ENCODE measurements at places on chromosomes 11 and 22.

DNA sequence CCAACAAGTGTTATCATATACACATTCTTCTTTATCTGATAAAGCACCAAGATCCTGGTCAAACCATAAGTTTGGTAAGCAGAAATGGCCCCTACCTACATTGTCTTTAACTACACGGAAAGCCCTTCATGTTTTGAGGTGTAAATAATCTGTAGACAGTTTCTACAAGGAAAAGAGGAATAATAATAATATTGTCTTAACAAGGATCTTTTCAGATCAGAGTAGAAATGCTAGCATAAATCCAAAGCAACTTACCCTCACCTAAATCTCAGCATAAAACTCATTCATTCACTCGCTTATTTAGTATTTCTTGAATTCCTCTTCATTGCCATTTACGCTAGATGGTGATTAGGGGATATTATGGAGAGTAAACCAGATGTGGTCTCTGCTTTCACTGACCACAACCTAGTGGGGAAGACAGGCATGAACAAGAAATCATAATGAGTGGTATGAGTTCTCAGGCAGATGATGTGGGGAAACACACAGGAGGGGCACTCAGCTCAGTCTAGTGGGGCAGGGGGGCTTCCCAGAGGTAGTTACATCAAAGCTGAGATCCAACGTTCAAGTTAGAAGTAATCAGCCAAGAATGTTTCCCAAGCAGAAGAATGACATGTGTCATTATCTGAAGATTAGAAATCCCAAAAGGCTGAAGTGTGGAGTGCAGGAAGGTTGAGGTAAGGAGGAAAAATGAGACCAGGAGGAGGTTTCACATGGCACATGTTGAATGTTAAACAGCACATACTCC is 65.4 kb upstream of the ZC3H12C start:
- DNase-seq = no peak

DNA sequence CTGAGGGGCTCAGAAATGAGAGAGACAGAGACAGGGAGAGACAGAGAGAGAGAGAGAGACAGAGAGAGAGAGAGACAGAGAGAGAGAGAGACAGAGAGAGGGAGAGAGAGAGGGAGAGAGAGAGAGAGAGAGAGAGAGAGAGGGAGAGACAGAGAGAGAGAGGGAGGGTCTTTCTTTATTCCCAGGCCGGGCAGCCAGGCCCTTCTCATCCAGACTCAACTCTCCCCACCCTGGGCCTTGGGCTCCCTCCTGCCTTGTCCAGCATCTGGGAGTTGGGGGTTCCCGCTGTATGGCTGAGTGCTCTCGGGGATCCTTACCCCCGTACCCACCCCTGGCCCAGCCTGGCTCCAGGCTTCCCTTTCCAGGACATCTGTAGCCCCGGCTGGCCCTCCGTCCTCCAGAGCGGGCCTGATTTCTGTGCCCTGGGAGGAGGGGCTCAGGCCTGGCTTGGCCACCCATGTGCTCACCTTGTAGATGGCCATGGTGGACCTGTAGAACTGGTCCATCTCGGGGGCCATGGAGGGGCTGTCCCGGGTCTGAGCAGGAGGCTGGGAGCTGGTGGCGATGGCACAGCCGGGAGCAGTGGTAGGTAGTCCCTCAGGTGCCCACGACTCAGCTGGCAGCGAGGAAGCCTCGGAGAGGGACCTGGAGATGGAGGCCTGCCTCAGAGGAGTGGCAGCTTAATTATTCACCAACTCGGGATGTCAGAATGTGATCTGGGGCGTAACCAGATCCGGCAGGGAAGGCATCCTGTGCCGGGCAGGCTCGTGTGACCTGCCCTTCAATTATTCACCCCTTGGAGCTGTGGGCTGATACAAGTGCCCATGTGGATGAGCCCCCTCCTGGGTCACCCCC is at the start of gene BAIAP2L2:
Gene BAIAP2L2, minus strand, starts transcription at position 677 of the 855 bp plus-strand sequence. Its CDS starts 159 bp downstream, at position 518.
- DNase-seq = no peak

GRCh38 chr11:2662024-2662312 is 37.8 kb downstream of the KCNQ1OT1 start:
- no peak for DNase-seq

DNA sequence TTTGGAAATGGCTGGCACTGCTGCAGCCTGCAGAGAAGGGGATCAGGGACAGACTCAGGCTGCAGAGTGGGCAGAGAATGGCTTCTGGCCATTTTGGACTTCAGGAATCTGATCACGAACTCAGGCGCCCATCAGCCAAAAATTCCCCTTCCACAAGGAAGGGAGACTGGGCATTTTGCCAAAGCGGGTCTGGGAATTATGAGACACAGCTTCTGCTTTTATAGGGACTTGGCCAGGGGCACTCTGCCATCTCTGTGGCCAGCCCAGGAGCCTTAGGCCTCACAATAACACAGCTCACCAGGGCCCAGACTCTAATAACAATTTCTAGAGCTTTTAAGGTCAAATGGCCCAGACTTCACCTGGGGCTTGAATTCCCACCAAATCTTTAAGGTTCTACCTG is 74.7 kb downstream of the CHST1 start:
- DNase-seq = no peak

DNA sequence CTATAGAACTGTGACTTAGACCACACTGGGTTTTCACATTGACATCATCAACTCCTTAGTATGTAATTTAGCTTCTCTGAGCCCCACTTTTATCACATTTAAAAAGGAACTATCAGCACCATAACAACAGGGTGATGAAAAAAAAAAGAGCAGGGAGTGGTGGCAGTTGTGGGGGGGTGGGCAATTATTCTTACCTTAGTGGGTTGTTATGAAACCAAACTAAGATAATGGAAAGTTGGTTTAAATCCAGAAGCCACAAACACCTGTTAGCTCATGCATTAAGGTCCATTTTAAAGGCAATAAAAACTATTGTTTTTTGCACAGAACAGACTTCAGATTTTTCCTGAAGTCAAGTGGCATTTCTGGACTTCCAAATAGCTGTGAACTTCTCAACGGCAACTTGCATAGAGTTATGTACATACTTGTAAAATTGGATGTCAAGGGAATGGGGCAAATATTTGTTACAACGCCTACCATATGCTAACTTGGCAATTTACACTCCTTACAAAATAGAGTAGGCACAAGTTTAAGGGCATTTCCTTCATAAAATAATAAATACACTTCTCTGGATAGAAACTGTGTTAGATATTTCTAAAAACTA is 793.6 kb downstream of the DLG2 start:
- DNase-seq = no peak

- DNase-seq = no peak
Measured at GRCh38 chr11:116109228-116109627, 605.0 kb upstream of the CADM1 start.

DNA sequence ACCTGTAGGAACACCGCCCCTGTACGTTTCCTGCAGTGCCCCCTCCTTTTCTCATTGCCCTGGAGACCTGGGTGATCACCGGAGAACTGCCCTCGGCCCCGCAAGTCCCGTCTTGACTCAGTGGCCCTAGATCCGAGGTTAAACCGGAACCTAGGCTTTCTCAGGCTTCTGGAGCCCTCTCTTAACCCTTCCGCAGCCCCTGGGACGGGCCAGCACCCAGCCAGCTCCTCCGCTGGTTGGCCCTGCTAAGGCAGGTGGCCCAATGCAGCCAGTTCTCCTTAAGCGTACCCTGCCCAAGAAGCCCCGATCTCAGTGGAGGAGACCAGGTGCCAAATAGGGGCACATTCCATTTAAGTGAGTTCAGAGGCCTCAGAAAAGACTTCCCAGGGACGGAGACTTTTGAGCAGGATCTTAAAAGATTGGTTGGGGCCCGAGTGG is 776 bp downstream of the NLRX1 start:
- no peak for DNase-seq

GRCh38 chr22:47195156-47195483 is 432.7 kb downstream of the TBC1D22A start:
- DNase-seq = no peak

DNA sequence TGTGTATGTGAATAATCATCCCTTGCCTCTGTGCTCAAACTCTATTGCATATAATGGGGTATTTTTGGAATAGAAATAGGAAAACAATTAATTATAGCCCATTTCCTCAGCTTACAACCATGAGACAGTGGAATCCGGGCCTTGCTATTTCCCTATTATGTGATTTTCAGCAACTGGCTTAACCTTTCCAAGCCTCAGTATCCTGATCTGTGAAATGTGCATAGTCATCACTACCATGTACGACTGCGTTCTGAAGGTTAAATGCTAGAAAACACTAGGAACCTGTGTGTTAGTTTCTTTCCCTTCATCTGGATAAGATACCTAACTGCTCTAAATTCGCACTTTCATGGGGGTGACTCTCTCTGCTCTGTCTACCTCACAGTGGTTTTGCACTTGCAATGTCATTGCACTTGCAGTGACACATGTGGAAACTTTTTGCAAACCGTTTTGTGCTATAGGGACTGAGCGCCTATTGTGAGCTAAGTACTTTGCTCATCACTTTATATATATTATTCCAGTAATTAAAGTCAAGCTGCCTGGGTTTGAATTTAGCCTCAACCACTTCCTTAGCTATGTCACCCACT is 48.3 kb downstream of the IRAG1 start:
- DNase-seq = no peak

DNA sequence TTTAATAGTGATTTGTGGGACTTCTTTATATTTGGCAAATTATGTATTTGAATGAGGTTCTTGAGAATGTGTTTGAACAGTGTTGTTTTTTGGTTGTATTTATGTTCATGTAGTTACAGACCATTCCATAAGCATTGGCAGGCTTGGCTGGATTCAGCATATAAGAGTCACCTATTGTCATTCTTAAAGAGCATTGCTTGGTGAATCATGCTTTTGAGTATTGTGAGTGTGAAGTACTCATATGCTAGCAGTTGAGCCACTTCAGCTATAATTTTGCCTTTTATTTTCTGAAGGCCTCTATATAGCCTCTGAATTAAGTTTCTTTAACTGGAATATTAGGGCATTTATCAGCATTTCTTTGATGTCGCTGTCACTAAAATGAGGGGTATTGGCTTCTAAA is 110.0 kb upstream of the GAL start:
- no peak for DNase-seq

GRCh38 chr11:8733852-8734251 is 51.3 kb downstream of the RPL27A start:
- DNase-seq = no peak

DNA sequence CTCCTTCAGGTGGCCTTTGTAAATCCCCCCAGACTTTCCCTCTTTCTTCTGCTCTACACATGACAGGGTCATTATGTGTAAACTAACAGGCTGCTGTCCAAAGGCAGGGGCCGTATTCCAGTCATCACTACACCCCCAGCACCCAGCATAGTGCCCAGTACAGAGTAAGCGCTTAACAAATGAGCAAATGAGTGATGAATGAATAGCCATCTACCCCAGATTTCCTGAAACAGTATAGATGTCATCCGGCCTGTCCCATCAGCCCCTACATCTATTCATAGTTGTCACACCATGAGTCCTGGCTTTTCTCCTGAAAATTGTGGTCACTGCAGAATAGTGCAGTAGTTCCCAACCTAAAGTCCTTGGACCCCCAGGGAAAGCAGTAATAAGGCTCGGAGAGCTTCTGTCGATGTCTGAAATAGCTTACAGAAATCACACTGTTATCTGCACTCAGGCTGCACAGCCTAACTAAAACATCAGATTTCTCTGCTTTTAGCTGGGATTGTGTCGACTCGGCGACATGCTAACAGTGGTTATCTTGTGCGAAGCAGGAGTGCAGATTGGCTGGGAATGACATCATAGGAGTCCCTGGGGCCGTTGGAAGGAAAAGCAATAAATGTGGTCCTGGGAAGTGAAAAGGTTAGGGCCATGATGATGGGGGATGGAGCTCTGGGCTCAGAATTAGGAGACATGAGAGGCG is 143.8 kb upstream of the NECTIN1 start:
- no peak for DNase-seq

DNA sequence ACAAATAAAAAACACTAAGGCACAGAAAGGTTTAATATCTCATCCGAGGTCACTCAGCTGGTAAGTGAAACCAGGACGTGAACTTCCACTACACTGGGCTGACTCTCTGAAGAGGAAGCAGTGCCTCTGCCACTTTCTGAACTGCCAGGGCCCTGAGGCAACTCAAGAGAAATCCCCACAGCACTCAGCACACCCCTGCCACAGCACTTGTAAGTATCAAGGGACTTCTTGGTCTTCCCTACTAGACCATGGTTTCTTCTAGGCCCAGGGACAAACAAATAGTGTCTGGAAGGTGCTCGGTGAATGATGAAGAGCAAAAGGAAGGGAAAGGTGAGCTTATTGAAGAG is 49.7 kb downstream of the RPL27A start:
- DNase-seq = no peak

GRCh38 chr22:37202716-37203115 is 9.6 kb downstream of the SSTR3 start:
- DNase-seq = no peak

- no peak for DNase-seq
Measured at GRCh38 chr11:58055806-58056401, 25.2 kb downstream of the OR6Q1 start.

GRCh38 chr11:34349882-34350281 is 7.9 kb downstream of the ABTB2 start:
- no peak for DNase-seq

- DNase-seq = no peak
Measured at GRCh38 chr11:64181506-64182411, 4.2 kb upstream of the STIP1 start.

- no peak for DNase-seq
Measured at GRCh38 chr11:57223601-57224000, 13.4 kb downstream of the APLNR start.

GRCh38 chr11:108218455-108218854 is 4.0 kb downstream of the NPAT start:
- DNase-seq = no peak

- DNase-seq = no peak
Measured at GRCh38 chr11:10935015-10935559, 77.2 kb upstream of the ZBED5 start.

- DNase-seq = no peak
Measured at GRCh38 chr11:8709777-8710176, 27.2 kb downstream of the RPL27A start.

DNA sequence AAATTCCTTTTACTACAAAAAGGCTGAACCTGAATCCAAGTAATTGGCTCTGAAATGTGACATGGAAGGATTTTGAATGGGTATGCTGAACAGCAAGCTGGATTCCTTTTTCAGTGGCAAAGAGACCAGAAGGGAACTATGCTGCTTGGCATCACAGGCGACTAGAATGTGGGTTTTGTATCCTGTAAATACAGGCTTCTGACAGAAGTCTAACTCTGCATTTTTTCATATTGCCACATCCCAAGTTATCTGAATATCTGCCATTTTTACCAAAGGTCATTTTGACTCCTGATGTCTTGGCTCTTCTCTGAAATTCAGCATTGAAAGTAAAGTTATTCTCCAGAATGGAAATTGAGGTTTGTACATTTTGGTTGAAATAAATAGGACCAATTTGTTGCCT is 145.7 kb downstream of the ARHGAP42 start:
- no peak for DNase-seq

All from T follicular helper cell (primary cell).